ENCODE measurements at places on chromosomes 5 and 9.
A peak's percentile ranks its signal among the peaks of the same experiment; 100 is the strongest.

DNA sequence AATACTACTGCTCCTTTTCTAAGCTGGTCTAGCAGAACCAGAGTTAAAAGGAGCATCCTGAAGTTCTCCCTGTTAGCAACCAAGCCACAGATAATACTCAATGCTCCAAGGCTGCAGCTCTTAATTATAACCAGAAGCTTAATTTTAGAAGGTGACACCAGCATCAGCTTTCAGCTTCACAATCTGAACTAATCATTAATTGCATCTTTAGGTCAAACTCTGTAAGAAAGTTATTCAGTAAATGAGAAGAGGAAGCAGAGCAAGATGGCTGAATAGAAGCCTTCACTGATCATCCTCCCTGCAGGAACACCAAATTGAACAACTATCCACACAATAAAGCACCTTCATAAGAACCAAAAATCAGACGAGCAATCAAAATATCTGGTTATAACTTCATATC, 38.5 kb downstream of the APBA1 start:
- no peak for DNase-seq

DNA sequence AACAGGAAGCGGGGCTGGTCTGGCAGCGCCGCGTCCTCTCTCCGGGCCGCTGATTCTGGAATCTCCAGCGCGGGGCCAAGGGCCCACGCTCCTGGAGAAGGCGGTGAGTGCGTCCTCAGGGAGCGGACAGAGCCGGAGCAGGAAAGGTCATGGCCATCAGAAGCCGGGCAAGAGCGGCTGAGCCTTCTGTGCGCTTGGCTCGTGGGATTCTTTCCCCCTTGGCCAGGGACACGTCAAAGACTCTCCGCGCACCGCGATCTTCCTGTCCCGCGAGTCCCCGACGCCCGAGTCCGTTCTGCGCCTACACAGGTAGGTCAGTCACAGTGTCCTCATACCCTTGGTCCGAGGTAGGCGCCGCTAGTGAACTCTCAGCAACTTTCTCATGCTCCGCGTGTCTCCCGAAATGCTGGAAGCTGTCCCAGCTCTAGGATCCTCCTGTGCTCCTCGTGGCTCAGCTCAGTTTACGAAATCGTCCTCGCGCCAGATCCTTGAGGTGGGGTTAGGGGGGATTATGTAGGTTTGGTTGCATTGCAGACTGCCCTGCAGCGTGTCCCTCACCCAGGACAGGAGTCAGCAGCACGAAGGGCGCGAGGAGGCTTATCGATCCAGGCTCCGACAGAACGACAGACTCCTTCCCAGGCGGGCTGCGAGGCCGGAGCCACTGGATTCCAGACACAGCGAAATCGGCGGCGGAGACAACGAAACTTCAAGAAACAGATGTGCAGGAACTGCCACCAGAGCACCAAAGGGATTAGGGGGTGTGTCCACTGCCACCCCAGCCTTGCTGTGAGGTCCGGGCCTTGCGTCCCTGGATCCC, 8.7 kb downstream of the LHX6 start:
- no peak for DNase-seq

DNA sequence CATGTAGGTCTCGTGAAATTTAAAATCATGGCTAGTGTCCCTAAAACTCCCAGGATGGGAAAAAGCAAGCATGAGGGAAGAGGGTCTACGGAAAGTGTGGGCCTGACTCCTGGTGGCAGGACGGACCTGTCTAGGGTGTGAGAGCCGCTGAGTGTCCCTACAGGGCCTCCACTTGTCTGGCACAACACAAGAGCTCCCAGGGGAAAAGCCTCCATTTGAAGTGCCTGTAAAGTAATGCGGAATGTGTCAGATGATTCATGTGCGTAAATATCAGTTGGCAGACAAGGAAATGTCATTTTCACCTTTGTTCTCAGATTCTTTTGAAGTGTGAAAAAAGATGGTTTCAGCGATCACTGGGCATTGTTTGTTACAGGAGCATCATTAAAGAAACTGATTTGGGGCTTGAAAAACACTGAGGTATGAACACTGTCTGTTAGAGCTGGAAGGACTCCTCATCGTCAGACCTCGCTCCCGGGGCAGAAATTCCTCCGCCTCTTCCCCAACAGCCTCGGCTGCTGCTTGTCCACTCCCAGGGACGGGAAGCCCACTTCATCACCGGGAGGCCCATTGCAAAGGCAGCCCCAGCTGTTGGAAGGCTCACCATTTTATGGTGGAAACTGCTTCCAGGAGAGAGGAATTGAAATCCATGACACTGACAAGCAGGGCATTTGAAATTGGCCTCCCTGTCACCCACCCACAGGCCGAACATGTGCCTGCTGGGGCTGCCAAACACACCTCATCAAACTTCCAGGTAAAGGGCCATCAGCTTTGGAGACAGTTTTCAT, 240.8 kb downstream of the FSTL4 start:
- peak; percentile 4 for DNase-seq

GRCh38 chr5:127425037-127425436, 92.4 kb upstream of the PRRC1 start:
- no peak for DNase-seq

DNA sequence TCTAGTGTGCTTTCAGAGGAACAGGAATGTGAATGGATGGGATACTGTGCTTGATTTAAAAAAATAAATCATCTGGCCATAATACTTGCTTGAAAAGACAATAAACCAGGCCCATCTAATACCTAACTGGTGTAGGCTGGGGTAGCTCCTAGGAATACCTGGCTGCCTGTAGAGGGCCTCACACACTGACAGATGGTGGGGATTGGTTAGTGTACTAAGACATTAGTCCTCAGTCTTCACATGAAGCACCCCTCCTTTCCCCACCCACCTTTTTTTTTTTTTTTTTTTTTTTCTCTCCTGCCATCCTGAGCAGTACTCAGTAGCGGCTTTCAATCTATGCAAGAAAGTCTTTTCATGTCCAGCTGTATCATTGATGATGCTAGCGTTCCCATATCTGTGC, 130.5 kb downstream of the ADGRV1 start:
- no peak for DNase-seq

GRCh38 chr9:68844157-68844556, 139.1 kb downstream of the PIP5K1B start:
- no peak for DNase-seq

DNA sequence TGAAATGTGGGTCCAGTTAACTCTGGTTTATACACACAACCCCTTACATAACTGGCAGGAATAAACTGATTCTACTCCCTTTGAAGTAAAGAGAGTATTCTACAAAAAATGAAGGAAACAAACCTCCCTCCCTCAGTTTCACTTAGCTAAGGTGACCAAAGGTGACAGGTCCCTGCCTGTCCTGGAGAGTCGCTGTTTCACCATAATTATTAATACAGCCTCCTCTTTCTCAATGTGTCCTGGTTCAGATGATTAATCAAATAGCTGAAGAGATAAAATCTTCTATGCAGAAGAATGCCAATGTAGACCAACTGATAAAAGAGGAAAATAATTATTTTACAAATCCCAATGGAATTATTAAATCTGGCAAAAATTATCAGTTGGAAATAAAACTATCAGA, 163.7 kb upstream of the GNA14 start:
- DNase-seq: no peak

DNA sequence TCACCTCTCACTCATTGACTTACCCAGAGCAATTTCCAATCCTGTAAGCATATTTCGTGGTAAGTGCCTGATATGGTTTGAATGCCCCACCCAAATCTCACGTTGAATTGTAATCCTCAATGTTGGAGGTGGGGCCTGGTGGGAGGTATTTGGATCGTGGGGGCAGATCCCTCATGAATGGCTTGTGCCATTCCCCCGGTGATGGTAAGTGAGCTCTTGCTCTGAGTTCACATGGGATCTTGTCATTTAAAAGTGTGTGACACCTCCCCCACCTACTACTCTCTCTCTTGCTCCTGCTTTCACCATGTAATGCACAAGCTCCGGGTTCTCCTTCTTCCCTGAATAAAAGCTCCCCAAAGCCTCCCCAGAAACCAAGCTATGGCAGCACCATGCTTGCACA, 1165.5 kb downstream of the CDH12 start:
- DNase-seq: no peak

DNA sequence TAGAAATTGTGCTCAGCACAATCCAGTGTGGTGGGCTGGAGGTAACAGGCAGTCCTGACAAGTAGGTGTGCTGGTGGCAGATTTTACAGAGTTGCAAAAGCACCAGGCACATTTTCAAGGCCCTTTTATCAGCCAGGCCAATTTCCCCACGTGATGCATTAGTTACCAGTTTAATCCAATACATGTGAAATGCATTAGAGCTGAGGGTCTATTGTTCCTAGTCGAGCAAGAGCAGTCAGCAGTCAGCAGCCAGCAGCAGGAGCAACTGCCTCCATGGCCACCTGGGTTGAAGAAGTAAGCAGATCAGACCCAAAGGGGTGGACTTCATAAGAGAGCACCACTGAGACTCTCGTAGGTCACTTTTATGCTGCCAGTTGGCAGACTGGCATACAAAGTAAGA, 76.7 kb downstream of the EPB41L4A start:
- DNase-seq: no peak

DNA sequence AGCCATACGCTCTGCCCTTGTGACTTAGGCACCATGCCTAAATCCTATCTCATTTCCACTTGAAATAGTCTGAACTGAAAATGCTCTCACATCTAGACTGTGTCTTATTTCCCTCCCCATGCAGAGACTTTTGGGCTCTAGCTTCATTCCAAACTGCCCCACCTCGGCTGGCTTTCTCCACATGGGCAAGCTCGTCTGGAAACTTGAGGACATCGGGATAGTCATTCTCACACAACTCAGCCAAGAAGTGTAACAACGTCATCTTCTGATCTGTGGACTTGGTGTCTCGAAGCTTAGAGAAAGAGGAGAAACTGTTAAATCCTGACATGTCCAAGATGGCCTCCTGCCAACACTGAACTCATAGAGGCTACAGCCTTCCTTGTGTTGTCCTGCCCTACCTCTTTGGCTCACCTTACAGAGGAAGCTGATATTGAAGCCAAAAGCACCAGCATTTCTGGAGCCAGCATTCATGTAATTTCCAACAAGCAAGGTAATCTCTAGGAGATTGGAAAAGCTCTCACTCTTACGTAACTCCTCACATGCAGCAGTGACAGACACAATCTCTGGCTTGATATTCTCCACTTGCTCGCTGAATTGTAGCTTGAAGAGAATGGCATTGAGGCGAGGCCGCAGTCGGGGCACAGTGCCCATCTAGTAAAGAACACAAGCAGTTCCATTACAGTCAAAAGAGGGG, 39.6 kb downstream of the PCDHGC5 start:
- no peak for DNase-seq

DNA sequence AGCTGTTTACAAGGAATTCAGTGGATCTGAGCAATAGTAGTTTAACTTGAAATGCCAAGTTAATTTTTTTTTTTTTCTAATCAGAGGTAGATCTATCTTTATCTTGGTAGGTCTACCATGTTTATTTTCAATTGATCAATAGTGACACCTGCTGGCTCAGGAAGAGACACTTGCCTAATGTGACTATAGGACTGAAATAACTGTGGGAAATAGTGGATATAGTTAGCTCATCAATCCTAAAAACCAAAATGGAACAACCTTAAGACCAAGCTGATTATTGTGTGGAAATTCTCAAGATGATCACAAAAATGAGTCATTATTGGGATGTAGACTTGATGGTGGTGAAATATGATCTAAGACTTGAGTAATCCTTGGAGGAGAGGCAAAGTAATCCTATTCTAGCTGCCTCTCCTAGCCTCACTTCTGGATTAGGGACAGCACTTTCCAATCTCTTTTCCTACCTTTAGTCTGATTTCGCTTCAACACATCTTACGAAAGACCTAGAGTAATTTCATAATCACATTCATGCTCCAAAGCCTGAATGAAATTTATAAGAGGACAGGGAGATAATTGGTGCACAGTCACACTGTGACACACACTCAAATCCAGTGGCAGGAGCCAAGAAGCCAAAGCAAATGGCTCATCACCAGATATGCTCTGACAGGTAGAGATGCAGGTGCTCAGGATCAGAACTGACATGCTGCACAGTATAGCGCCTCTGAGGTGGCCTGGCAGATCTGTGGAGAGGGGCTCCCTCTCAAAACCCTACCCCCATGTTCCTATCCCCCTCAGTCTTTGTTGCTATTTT, 156.3 kb downstream of the HMHB1 start:
- DNase-seq: peak; percentile 1

- no peak for DNase-seq
Measured at GRCh38 chr5:180624587-180624986, 24.8 kb downstream of the FLT4 start.

DNA sequence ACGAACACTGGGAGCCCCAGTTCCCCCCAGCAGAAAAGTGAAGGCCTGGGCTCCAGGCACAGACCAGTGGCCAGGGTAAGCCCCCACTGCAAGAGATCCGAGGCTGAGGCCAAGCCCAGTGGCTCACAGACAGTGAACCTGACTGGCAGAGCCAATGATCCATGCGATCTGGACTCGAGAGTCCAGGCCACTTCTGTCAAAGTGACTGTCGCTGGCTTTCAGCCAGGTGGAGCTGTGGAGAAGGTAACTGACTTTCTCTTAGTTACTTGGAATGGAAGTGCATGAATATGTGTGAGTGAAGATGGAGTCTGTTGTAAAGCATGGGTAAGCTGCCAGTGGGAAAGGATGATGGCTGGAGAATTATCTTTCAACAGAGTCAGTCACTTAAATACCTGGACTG, 99.7 kb downstream of the GOLPH3 start:
- DNase-seq: no peak

DNA sequence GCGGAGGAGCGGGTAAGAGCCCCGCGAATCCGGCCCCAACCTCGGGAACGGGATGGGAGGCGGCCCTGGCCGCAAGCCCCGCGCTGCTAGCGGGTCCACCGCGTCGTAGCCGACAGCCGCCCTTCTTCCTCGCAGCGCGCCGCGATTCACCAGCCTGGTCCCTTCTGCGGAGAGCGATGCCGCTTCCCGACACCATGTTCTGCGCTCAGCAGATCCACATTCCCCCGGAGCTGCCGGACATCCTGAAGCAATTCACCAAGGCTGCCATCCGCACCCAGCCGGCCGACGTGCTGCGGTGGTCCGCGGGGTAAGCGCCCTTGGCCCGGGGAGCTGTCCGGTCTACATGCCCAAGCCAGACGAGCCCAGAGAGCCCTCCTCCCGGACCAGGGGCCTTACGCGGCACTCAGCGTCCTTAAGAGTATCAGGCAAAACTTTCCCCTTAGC, 335 bp downstream of the ROPN1L start:
- DNase-seq: no peak

DNA sequence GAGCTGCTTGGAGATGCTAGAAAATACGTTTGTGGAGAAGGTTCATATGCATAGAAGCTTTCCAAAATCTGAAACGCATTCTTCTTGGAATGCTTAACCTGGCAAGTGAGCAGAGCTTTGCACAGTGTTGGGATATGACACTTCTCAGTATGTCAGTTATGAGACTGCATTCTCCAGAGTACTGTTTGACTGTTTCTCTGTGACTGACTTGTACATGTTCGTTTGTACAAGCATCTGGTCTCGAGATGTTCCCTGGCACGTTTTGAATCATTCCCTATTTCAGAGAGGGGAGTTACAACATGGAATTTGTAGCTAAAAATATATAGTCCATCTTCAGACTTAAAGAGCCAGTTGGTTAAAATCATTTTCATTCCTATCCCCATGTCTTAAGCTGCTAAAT, 272.4 kb downstream of the ARRDC3 start:
- DNase-seq: no peak

DNA sequence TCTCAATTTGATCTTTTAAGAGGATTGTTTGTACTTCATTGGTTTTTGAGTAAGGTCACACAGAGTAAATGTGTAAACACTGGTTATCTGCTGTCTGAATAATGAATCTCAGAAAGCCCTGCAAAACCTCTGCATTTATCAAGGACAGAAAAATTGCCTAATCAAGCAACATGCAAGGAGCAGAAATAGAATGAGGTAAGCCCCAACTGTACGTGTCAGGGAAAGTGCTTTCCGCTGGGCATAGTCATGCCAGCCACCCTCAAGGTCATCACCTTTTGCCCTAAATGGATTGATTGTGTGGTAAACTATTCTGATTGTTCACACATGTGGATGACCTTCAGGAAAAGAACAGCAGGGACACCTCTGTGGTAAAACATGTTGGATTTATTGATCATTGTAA, 376.9 kb upstream of the KCNN2 start:
- no peak for DNase-seq
